Testis (tissue), 5 donors: ENCODE measurements at places on chromosomes 5 and 9. TPM values are rescaled to one million over a fixed set of nuclear protein-coding genes. Genes with fewer than 3 reads are reported as not detected.

The GKAP1 gene
- 83.7 TPM for total RNA-seq

The SHLD3 gene
- 4.6 TPM for total RNA-seq

The PCDHA13 gene
- total RNA-seq, result 4.7 TPM

The CYLC2 gene
- total RNA-seq, result 20.5 TPM

The FCN2 gene
- 0.43 TPM for total RNA-seq

The GBGT1 gene
- total RNA-seq, result 11.2 TPM

The TAF1L gene
- 4.8 TPM for total RNA-seq
